ENCODE measurements at places on chromosomes 7 and 10. TPM values are rescaled to one million over a fixed set of nuclear protein-coding genes. Genes with fewer than 3 reads are reported as not detected.

Gene CABCOCO1
- total RNA-seq = not detected

Gene CALHM1
- not detected for total RNA-seq

GRCh38 chr10:47277352-47278151 lies 22.4 kb upstream of the GDF10 start:
- no peak for DNase-seq
- H3K27ac ChIP-seq = no peak overlapping the region
- peaks cover 82% of the 10 kb centered on the region for H3K27me3 ChIP-seq
- H3K4me3 ChIP-seq = no peak overlapping the region
- H3K36me3 ChIP-seq = no peaks in the 10 kb centered on the region

DNA sequence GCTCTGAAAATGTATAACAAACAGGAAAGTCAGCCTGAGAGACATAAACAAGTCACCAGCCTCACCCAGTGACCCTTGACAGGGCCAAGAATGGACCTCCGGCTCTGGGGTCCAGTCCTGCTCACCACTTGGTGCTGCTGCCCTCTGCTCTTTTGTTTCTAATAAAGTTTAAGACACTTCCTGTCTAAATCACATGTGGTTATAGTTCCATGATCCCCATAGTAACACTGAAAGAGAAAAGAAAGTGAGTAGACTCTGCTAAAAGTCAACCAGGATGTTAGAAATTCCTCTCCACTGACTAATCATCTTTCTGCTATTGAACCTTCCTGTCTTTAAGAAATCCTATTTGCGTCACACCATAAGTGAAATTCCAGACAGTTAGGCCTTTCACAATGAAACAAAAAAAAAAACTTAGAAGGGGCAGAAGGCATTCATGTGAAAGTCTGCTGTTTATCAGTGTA lies 179.2 kb upstream of the BET1 start:
- H3K4me3 ChIP-seq = peak overlapping the region; percentile 39
- H3K4me1 ChIP-seq = peaks cover 37% of the 10 kb centered on the region
- peak; percentile 56 for DNase-seq
- H3K36me3 ChIP-seq = peaks cover 6% of the 10 kb centered on the region
- H3K27ac ChIP-seq = peak overlapping the region; percentile 99

GRCh38 chr7:38160003-38160571 lies 18.0 kb upstream of the STARD3NL start:
- H3K4me1 ChIP-seq = no peaks in the 10 kb centered on the region
- H3K36me3 ChIP-seq = no peaks in the 10 kb centered on the region
- DNase-seq = no peak
- peaks cover 9% of the 10 kb centered on the region for H3K27me3 ChIP-seq
- H3K27ac ChIP-seq = no peak overlapping the region

- H3K36me3 ChIP-seq = peaks cover 20% of the 10 kb centered on the region
- H3K27me3 ChIP-seq = no peaks in the 10 kb centered on the region
- peak overlapping the region; percentile 98 for H3K27ac ChIP-seq
- no peaks in the 10 kb centered on the region for H3K4me1 ChIP-seq
Observed at GRCh38 chr7:87151729-87152111, 533 bp upstream of the DMTF1 start.

DNA sequence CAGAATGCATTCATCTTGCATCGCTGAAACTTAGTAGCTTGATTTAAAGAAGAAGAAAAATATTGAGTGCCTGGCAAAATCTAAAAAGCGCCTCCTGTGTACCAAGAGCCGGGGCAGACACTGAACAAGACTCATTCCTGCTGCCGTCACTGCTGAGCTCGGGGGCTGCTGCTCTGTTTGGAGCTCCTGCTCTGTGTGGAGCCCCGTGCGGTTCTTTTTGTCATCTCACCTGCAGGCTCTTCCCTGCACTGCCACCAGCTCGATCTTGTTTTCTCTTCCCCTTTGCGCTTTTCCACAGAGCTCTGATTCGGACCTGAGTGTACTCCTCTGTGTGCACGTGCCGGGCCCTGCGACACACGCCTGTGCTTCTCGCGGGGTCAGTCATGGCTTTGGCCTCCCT lies 462.1 kb upstream of the DPP6 start:
- no peak overlapping the region for H3K4me3 ChIP-seq
- no peak for DNase-seq
- no peaks in the 10 kb centered on the region for H3K4me1 ChIP-seq
- H3K27me3 ChIP-seq = no peaks in the 10 kb centered on the region
- no peaks in the 10 kb centered on the region for H3K36me3 ChIP-seq

DNA sequence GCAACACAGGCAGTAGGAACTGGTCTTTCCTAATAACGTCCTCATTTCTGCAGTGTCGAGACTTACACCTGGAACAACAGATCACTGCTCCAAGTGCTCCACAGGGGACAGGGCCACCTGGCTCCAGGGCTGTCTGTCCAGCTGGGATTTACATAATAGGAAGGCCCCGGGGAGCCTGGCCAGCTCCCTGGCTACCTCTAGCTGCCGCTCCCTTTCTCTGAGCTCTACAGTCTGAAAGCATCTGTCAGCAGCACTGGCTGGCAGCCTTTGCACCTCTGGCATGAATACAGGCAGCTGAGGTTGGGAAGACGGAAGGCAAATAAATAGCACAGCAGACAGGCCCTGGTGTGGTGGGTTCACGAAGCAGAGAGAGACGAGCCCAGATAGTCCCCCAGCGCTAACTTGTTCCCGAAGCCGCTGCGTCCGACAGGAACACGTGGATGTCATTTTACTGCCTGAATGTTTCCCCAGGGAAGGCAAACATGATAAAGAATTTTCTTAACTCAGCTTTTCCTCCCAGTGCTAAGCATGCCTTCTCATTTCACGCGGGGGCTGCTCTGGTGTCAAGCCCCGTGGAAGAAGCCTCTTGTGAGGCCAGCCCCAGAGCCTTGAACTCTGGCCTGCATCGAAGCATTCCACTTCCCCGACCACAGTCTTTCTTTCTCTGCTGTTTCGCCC lies 105.4 kb downstream of the ITIH5 start:
- H3K27me3 ChIP-seq = peaks cover 53% of the 10 kb centered on the region
- H3K4me1 ChIP-seq = no peaks in the 10 kb centered on the region
- H3K27ac ChIP-seq = no peak overlapping the region

DNA sequence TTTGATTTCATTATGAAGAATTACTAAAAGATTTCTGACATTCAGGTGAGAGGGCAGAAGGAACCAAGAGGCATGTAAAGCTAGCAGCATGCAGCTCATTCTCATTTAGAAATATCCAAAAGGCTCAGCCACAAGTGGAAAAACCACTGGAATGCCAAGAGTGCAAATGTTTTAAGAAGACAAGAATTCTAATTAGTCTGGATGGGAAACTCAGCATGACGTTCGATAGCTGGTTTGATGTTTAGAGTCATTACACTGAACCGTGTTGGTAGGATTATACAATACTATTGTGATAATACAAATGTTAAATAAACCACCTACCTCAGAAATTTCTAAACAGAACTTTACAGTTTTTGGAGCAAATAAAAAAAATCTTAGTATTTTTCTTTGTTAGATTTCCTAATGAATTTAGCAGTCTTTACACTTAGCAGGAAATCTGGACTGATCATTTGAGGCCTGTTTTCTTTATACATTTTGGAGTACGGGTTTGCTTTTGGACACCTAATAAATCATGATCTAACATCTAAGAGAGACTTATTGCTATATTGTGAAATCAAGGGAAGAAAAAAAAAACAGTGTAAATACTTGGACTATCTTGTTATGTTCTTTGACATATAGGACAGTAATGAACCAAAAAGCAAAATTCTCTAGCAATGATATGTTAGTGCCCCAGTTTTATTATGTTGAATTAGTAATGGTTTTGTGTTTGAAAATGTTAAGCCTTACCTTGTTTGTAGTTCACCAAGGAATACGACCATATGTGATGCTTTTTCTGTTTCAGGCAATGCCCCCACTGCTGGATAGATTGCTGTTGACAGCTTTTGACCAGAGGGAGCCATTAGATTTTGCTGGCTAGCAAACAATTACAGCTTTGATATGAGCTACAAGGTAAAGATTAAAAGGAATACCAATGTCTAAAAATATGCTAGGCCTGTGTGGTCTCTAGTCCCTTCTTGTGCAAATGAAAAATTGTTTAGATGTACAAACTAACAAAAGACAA lies 354.1 kb upstream of the SEMA3A start:
- H3K36me3 ChIP-seq = no peaks in the 10 kb centered on the region
- DNase-seq = no peak
- H3K4me1 ChIP-seq = no peaks in the 10 kb centered on the region
- no peak overlapping the region for H3K4me3 ChIP-seq
- no peaks in the 10 kb centered on the region for H3K27me3 ChIP-seq

- H3K4me1 ChIP-seq = no peaks in the 10 kb centered on the region
- no peak overlapping the region for H3K4me3 ChIP-seq
- no peaks in the 10 kb centered on the region for H3K36me3 ChIP-seq
- H3K27ac ChIP-seq = no peak overlapping the region
- H3K27me3 ChIP-seq = no peaks in the 10 kb centered on the region
- DNase-seq = no peak
Observed at GRCh38 chr7:110590415-110590814, 500.5 kb upstream of the LRRN3 start.

DNA sequence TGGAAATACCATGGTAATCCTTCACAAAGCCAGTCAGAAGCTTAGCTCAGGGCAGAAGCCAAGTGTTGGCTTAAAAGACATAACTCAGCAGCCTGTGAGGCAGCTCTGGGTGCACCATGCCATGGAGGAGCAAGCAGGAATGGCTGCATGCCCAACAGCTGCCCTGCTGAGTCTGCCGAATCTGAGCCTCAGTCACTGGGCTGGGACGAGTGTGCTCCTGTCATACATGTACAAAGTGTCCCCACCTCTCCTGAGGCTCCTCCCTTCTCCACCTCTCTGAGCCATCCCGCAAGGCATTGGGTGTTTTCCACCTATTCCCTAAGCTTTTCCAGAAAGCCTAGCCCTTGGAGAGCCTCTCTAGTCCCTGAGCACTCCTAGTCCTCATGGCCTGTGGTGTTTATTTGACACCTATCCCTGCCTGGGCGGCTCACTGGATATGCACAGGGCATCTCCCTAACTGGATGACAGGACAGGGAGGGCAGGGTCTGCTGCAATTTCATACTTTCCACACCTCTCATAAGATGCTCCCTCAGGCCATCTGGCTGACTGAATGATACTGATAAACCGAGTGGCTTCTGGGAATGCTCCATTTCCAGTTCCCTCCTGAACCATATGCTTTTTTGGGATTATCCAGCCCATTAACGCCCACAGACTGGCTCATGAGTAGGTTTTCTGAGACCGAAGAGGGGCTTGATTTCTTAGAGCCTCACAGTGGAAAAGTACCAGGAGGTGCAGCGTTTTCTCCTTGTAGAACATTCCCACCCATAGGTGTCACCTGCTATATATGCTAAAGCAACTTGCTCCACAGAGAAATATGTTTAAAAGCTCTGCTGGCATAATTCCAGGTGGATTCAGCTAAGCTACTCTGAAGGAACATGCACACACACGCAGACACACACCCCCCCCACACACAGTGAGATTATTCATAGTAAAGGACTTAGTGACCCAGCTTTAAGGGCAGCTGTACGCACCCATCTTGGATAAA lies 199.3 kb downstream of the SNX10 start:
- peak; percentile 61 for DNase-seq
- H3K27ac ChIP-seq = peak overlapping the region; percentile 30
- no peaks in the 10 kb centered on the region for H3K36me3 ChIP-seq

All from Calu3 (cell line).